ENCODE measurements at places on chromosomes 4 and X.

DNA sequence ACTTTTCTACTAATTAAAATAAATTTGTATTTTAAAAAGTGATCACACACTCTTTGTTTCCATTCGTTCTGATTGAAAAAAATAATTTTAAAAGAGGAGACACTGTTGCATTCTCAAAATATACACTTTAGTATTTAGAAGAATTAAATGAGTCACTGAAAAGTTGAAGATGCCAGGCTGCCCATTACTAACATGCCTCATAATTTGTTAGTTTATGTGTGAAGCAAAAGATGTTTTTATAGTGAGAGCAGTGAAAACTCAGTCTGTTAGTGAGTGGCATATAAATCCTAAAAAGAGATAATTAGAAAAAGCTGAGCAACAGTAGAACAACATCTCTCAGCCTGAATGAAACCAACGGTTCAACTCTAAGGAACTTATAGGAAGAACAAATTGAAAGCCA is 143.4 kb downstream of the CDS1 start:
- ATAC-seq, result no peak

DNA sequence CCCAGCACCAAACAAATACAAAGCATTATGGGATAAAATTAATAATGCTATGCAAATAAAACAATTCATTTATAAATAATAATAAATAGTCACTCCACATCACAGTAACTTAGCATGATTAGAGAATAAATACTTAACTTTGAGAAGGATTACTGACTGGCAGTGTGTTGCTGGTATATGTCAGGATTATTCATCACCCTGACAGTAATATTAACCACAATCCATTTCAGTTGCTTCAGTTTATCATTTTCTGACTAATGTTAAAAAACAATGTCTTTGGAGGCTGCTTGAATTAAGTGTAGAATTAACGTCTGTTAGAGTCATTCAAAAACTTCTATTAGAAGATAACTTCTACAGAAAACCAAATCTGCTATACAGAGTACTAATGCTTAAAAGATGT is 124.1 kb upstream of the MAB21L2 start:
- ATAC-seq, result no peak

GRCh38 chr4:153488006-153488891 is 22.1 kb downstream of the TMEM131L start:
- ATAC-seq, result peak; percentile 62

DNA sequence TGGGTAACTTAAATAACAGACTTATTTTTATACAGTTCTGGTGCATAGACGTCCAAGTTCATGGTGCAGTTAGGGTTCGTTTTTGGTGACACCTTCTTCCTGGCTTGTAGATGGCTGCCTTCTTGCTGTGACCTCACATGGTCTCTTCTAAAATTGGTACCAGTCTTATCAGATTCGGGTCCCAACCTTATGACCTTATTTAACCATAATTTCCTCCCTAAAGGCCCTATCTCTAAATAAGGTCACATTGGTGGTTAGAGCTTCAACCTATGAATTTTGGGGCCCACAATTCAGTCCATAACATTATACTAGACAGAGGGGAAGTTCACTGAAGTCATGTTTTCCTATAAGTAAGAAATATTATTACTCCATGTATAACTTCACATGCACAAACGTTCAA is 128.0 kb downstream of the CFAP299 start:
- ATAC-seq, result no peak

DNA sequence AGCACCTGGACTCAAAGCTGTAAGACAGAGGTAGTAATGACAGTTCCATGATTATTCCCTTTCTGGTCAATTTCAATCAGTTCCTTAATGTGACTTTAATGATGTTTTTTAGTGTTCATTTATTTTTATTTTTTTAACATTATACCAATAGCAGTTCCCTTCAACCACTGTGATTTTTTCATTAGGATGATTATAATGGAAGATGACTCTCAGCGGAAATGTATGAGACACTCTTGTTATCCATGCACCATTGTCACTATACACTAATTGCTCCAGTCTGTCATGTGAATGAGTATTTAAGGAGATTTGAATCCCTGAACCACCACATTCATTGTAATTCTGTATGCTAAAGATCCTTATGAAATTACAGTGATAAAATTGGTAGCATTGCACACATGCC is 2102.3 kb upstream of the AGA start:
- ATAC-seq, result no peak

DNA sequence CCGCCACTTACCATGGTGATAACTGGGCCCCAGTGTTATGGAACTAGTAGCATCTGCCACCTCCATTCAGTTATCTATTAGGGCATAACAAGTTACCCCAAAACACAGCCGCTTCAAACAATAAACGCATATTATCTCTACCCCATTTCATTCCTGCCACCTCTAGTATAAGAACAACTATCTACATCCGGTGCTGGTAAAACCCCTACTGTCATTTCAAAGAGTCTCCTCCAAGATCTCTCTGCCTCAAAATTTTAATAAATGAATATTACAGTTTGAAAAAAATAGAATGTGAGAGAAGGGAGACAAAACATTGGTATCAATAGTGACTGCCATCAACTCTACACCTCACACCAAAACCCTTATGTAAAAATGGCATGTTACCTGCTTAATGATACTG is 35.5 kb upstream of the RBPJ start:
- ATAC-seq, result peak; percentile 48

Measured in activated T-helper 17 cell treated with anti-CD3 and anti-CD28 coated beads, Interleukin-2, amount 50 U/mL, for 72 hours (primary cell).